ENCODE measurements at places on chromosomes 3 and 15.

GRCh38 chr15:51776952-51777569, 25.7 kb downstream of the TMOD2 start:
- DNase-seq, result peak; percentile 78

DNA sequence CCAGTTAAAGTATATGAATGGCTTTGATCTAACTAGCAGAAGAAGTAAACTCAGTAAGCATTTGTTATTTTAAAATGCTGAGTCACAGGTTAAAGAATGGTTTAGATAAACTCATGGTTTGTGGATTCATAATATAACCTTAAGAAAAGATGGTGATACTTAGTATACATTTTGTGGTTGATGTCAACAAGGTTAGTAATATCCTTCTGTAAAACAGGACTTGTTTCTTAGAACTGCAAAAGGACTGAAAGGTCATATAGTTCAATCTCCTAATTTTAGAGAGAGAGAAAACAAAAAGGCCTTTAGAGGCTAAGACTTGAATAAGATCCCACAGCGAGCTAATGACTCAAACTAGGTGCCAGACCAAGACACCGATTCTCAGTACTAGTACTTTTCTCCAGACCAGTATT, 50.0 kb downstream of the STRIT1 start:
- no peak for DNase-seq

DNA sequence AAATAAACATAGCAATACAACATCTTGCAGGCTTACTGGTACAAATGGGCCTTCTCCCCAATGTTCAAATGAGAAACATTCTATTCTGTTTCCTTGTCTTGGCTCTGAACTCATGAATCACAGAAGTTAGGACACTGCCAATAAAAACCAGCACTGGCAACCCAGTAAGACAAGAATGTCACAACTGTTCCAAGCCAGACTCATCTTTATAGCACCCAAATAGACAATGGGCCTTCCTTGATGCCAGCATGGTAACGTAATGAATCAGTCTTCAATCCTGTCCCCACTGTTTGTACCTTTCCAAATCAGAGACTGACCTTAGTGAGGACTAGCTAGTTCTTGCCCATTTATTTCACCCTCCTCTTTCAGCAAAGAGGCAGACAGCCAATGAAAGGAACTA, 14.1 kb upstream of the RPS17 start:
- DNase-seq, result no peak

GRCh38 chr15:31486506-31486905, 159.9 kb downstream of the KLF13 start:
- DNase-seq, result no peak

GRCh38 chr3:128327606-128328031, 139.1 kb downstream of the DNAJB8 start:
- DNase-seq, result no peak

DNA sequence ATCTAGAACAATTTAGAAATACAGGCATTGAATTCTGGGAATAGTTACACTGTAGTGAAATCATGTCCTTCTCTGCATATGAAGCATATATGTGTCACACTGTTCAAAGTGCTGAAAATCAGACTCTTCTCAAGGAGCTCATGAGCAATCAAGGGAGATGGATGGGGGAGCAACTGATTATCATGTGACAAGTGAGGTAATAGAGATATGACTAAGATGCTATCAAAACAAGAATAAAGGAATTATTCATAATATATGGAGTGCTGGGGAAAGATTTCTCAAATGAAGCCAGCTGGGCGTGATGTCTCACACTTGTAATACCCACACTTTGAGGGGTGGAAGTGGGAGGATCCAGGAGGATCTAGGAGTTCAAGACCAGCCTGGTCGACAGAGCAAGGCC, 74.9 kb upstream of the CHRNB4 start:
- DNase-seq, result peak; percentile 90

- DNase-seq, result no peak
These were observed 866 bp upstream of the CD276 start for GRCh38 chr15:73683257-73683776.
